Epithelial cell of alveolus of lung (primary cell): ENCODE measurements at places on chromosomes 3 and 15. TPM values are rescaled to one million over a fixed set of nuclear protein-coding genes. Genes with fewer than 3 reads are reported as not detected.

The SCG5 gene
- 24.4 and 46.5 TPM in 2 replicates for total RNA-seq

The SEMA6D gene
- 7.2 and 21.0 TPM in 2 replicates for total RNA-seq

The SH3GL3 gene
- total RNA-seq = 0.78 TPM in 1 of 2 replicates, not detected in the other

The LRRC3B gene
- not detected in 2 replicates for total RNA-seq

The OR4F6 gene
- not detected in 2 replicates for total RNA-seq

The NEO1 gene
- 16.2 and 17.4 TPM in 2 replicates for total RNA-seq

The GREM1 gene
- total RNA-seq = 96.8 and 140 TPM in 2 replicates

The SNUPN gene
- 27.4 and 28.6 TPM in 2 replicates for total RNA-seq

The SLC51B gene
- 0.65 and 8.3 TPM in 2 replicates for total RNA-seq

The GLDN gene
- total RNA-seq = 0.08 and 2.1 TPM in 2 replicates

The PIGB gene
- total RNA-seq = 8.7 and 9.7 TPM in 2 replicates

The HTD2 gene
- total RNA-seq = 4.6 and 5.0 TPM in 2 replicates

The CPNE9 gene
- total RNA-seq = not detected in 2 replicates

The C3orf85 gene
- total RNA-seq = not detected in 2 replicates

The NANOGP8 gene
- not detected in 2 replicates for total RNA-seq

The ALPK3 gene
- total RNA-seq = 0.80 and 3.1 TPM in 2 replicates

The QRICH1 gene
- 63.8 and 100 TPM in 2 replicates for total RNA-seq

The CDCP1 gene
- total RNA-seq = 19.2 and 76.2 TPM in 2 replicates

The LTF gene
- total RNA-seq = not detected in 2 replicates

The RTP4 gene
- 0.13 TPM in 1 of 2 replicates, not detected in the other for total RNA-seq

The SLCO2A1 gene
- 2.3 and 4.0 TPM in 2 replicates for total RNA-seq

The PRRT3 gene
- 3.6 and 10.7 TPM in 2 replicates for total RNA-seq

The CLDN16 gene
- 0.26 TPM in 1 of 2 replicates, not detected in the other for total RNA-seq

The ENTPD3 gene
- 1.2 TPM in 1 of 2 replicates, not detected in the other for total RNA-seq

The MYD88 gene
- 26.1 and 39.7 TPM in 2 replicates for total RNA-seq

The NR2F2 gene
- 19.8 and 69.8 TPM in 2 replicates for total RNA-seq

The ATP13A5 gene
- not detected in 2 replicates for total RNA-seq

The GOLGA8R gene
- total RNA-seq = 0.08 and 0.65 TPM in 2 replicates

The MUC20 gene
- total RNA-seq = 0.24 and 0.52 TPM in 2 replicates

The KIF15 gene
- total RNA-seq = 4.9 and 7.6 TPM in 2 replicates

The LRRIQ4 gene
- total RNA-seq = not detected in 2 replicates

The PLS1 gene
- 0.96 and 2.5 TPM in 2 replicates for total RNA-seq

The UACA gene
- 17.3 and 56.5 TPM in 2 replicates for total RNA-seq

The COL6A5 gene
- total RNA-seq = not detected in 2 replicates

The NEK10 gene
- 0.52 TPM in 1 of 2 replicates, not detected in the other for total RNA-seq

The WNT7A gene
- total RNA-seq = 1.3 TPM in 1 of 2 replicates, not detected in the other
